Kidney tubule cell (primary cell): ENCODE measurements at places on chromosomes 13 and 19.

DNA sequence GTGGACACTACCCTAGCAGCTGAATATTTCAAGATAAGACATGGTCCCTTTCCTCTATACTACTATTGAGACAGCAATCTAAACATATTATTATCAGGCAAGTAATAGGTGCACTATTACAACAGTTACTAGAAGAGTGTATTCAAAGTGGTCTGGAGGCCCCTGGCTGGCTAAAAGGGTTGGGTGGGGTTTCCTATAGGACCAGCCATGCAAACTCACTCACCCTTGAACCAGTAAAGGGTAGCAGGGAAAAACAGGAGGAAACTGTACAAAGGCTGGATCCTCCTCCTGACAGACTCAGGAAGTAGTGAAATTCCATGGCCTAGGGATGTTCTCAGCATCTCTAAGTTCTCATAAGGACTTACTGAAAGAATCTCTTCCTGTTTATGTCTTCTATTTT lies 7.7 kb downstream of the SMAD9 start:
- DNase-seq = no peak

GRCh38 chr13:30119476-30119875 lies 187.9 kb downstream of the KATNAL1 start:
- peak; percentile 80 for DNase-seq

GRCh38 chr19:55486971-55487923 lies 989 bp upstream of the SSC5D start:
- DNase-seq = peak; percentile 86

DNA sequence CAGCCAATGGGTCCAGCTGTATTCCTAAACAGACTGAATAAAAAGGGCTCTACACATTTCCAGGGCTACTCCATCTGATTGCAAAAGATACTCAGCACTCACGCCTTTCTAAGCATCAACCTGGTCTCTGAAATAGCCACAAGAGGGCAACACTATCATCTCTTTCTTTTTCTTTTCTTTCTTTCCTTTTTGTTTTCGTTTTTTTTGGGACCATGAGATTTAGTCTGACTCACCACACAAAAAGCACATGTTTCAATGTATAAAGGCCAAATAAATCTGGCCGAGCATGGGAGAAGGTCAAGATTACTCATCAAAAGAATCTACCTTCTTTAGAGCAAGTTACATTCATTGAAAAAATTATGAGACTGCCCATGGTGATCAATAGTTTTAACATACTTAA lies 805.6 kb upstream of the ARGLU1 start:
- peak; percentile 78 for DNase-seq

DNA sequence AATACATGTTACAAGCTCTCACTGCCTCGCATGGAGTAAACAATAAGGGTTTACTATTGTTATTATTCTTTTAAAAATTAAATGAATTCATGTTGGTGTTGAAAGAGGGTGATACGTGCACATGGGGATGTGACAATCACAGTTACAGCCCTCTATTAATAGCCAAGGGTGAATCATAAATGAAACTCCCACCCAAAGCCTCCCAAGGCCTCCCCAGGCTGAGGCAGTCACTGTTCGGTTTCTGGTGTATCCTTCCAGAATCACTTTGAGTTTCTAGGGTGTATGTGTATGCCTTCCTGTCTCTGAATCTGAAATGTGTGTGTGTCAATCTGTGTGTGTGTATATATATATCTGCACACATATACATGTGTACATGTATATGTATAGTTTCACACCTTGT lies 73.4 kb downstream of the AKAP11 start:
- DNase-seq = no peak

GRCh38 chr13:23771552-23771951 lies 117.6 kb downstream of the MIPEP start:
- DNase-seq = peak; percentile 82

DNA sequence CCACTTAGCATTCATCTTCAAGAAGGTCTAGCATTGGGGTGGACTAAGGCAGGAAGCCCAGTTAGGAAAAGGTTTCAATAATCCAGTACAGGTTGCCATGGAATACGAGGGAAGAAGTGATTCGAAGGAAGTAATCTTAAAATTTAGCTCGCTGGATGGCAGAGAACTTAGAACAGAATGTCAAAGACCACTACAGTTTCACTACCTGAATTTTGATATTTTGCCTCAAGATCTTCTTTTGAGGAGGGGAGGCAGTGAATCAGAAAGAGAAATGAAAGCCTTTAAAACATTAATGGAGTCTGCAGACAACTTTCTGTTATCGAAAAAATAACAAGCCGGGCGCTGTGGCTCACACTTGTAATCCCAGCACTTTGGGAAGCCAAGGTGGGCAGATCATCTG lies 7.0 kb upstream of the RAB8A start:
- DNase-seq = no peak

DNA sequence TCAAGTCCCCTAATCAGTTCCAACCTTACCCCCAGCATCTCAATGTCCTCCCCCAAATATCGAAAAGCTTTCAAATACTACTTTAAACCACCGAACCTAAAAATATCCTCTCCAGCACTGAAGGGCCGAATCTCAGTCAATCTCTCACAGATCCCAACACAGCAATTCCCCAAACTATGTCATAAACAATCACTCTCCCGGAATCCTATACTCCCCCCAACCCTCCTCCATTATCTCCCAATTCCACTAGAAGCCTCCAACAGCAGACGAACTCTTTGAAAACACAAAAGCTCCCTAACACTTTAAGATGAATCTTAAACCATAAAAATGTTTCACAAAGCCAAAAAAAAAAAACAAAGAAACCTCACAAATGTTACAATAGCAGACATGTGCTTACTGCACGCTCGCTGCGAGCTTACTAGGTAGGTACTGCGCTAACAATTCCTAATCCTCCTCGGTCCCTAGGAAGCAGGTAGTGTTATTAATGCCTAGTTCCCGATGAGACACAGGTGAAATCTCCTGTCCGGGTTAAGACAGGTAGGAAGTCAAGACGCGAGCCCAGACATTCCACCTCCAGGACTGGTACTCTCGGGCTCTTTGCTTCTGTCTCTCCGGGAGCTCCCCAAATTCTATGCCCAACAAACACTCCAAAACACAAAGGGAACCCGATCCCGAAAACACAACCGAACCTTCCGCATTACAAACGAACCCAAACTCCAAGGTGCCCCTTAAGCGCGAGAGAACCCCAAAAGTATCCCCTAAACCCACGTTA lies 14.2 kb downstream of the FBXO46 start:
- DNase-seq = peak; percentile 60

GRCh38 chr19:30350692-30351663 lies 21.2 kb upstream of the ZNF536 start:
- no peak for DNase-seq
